ENCODE measurements at places on chromosomes 16 and 17. TPM values are rescaled to one million over a fixed set of nuclear protein-coding genes. Genes with fewer than 3 reads are reported as not detected.

- no peak for DNase-seq
These were observed 16.3 kb downstream of the SLC47A1 start for GRCh38 chr17:19549746-19550623.

DNA sequence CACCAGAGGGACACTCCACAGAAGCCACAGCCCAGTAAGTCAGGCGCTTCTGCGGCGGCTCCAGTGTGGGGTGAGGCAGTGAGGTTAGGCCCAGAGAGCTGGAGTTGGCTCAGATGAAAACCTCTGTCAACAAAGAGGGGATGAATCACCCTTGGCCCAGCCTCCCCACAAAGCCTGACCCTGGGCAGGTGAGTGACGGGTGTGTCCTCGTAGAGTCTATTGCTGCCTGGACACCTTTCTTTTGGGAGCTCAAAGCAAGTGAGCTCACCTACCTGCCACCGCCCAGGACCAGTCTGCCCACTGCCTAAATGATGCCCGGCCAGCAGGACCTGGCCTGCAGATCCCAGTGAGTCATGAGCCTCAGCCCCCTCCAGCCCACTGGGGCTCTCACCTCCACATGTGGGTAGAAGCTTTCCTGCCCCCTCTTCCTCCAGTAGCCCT is 24.9 kb upstream of the DBNDD1 start:
- DNase-seq: no peak

DNA sequence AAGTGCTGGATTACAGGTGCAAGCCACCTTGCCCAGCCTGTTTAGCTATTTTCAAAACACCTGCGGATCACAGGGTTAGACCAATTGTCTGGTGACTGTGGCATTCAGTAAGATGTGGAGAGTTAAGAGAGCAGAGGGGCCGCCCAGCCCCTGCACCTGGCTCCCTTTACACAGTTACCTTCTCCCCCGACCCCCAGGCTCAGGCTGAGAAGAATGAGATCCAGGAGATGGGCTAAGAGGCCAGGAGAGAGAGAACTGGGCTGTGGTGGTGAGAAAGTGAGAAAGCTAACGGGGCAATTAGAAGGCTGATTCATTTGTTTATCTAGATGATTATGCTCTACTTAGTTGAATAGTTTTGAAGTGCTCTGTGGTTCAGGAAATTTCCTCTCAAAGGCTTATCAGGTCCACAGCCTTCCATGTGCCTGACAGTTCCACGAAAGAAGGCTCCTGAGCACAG is 67.8 kb upstream of the AXIN2 start:
- no peak for DNase-seq

- DNase-seq: no peak
These were observed 34.6 kb downstream of the ZNF750 start for GRCh38 chr17:82805254-82805653.

- no peak for DNase-seq
These were observed 34.6 kb downstream of the TRIM25 start for GRCh38 chr17:56879280-56879679.

DNA sequence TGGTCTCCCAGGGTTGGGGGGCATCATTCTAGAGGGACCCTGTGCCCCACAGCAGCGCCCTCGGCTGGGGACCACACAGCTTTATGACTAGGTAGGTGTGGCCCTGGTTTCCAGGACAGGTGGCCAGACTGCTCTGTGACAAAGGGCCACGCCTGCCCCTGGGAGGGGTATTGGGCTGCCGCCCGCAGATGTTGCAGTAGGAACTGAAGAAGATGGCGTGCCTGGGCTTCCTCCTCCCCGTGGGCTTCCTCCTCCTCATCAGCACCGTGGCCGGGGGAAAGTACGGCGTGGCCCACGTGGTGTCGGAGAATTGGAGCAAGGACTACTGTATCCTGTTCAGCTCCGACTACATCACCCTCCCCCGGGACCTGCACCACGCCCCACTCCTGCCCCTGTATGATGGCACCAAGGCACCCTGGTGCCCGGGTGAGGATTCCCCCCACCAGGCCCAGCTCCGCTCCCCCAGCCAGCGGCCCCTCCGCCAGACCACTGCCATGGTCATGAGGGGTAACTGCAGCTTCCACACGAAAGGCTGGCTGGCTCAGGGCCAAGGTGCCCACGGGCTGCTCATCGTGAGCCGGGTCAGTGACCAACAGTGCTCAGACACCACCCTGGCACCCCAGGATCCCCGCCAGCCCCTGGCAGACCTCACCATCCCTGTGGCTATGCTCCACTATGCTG is at the start of gene SPPL2C:
TSS of gene SPPL2C (plus strand) at position 187 of the 681 bp plus-strand sequence. CDS start at position 213, 26 bp downstream.
- DNase-seq: no peak

DNA sequence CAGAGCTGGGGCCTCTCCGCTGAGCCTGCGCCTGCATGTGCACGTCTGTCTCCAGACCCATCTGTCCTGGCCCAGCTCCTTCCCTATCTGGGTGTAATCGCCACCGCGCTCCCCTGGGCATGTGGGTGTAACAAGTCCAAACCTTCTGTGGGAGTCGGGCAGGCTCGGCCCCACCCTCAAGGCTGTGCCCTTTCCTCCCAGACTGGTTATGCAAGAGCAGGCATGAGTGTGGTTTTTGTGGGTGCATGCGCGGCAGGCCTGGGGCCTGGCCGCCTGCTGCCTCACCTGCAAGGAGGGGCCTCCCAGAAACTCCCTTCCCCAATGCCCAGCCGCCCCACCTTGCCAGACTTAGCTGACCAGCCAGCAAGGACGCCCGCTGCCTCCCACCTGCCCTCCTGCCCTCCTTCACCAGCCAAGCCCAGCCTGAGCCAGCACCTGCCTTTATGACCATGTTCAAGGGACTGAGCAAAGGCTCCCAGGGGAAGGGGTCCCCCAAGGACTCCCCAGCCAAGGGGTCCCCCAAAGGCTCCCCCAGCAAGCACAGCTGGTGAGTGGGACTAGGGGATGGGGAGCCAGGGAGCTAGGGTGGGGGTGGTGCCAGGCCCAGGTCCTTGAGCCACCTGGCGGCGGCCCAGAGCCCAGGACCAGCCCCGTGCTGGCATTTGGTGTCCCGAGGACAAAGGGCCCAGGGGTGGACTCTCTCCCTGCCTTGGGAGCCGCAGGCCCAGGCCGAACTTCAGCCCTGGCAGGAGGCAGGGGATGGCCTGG is at the start of gene EVPLL:
TSS of gene EVPLL (plus strand) at position 342 of the 768 bp plus-strand sequence. CDS start 3,160 bp downstream, outside the sequence.
- no peak for DNase-seq

GRCh38 chr16:22627043-22627442 is 116.4 kb downstream of the NPIPB5 start:
- DNase-seq: no peak

DNA sequence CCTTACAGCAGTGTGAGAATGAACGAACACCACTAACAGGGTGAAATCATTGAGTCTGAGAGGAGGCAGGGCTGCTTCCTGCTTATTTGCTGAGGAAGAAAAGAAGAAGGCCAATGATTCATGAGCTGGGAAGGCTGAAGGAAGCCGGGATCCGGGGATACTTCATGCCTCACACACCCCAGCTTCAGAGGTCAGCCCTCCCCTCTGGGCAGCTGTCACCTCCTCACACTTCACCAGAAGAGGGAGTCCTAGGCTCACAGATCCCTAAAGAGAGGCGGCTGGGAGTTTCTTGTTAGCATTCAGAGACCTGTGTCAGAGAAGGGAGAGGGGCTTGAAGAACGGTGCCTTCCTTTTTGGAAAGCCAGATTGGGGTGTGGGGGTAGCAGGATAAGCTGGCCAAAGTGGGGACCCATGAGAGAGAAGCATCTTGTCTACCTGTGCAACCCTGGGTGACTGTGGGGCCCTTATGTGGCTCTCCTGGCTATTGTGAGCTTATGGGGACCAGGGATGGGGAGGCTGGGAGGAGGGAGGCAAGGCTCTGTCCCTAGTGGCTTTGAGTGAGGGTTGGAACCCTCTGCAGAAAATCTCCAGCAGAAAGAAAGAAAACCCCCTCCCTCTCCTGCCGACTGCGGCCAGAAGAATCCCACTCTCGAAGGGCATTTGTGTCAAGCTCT is 94.6 kb downstream of the RGS9 start:
- peak; percentile 7 for DNase-seq

DNA sequence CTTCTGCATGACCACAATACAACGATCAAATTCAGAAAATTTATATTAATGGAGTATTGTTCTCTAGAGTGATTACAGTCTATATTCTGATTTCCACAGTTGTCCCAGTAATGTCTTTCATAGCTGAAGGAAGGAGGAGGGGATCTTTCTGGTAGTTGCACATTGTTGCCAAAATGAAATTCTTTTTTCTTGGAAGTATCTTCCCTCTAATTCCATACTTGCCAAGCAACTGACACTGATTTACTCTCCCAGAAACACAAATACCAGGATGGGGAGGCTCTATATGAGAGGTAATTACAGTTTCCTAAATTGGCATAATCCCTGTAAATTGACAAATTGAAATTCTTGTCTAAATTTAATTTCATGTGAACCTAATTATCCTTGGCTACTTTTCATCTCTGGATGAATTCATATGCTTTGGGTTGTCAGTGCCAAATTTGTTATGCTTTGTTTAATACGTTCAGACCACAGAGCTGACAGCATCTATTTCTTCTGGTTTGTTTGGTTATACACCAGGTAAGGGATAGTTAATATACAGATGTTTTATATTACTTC is 30.0 kb downstream of the NOL11 start:
- no peak for DNase-seq

DNA sequence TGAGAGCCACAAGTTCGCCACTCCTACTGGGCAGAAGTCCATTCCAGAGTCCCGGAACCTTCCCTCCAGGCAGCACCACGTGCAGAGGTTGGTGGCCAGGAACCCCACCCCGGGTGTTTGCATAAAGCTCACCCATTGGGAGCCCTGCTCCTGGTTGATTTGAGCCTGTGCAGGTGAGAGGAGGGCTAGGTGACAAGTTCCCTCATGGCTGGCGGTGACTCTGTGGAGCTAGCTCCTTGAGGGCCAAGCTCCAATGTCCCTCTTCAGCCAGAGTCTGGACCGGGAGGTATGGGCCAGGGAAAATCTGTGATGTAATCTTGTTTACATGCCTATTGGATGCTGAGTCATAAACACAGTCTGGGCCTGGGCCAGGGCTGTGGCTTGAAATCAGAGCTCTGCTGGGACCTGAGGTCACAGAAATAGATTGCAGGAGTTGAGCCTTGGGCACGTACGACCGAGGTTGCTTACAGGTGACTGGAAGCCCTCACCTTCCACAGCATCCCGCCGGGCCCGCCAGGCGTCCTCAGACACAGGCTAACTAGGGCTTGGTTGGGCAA is 118.9 kb downstream of the AATF start:
- no peak for DNase-seq

- no peak for DNase-seq
These were observed 38.7 kb upstream of the CACNG3 start for GRCh38 chr16:24217461-24217860.

DNA sequence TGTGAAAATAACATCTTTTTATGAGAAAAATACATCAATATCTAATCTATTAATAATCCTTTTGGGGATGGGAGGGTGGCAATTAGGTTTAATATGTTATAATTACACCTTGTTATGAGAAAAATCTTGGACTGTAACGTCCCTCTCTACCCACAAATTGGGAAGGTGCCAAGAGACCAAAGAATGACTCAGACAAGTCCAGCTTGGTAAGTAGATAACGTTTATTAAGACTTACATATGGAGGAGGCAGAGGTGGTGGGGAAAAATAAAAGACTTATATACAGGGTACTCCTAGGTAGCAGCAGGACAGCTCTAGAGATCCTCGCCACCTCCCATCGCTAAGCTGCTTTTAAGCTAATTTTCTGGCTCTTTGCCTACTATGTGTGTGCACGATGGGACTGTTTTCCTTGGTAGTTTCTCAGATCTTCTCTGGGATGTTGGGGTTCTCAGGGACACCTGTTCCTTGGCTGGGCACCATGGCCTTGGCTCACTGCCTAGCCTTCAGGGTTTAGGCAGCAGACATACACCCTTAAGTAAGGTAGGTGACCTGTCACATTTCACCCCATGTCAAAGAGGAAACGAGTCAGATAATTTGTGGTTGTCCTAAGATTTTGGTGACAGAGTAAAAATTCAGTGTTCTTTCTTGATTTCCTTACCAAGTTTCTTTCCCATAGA is 31.5 kb downstream of the RBL2 start:
- DNase-seq: no peak

DNA sequence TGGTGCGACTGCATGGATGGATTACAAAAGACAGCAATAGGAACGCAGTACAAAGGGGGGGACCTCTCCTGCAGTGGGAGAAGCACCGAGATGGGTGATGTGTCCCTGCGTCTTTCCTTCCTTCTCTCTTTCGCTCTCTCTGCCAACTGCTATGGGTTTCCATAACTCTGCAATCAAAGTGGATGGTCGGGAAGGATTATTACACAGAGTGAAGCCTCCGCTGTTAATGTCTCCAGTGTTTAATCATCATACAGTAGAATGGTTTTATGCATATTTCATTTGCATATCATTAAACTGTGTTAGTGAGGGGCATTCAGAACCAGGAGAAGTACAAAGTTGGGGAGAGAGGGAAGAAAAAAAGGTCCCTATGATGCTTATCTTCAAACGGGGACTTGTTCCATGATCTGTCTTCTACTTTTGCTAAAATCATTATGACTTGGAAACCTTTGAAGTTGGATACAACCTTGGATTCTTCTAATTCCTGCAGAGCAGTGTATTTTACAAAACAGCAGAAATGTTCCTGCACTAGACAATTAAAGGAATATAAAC is 255.9 kb upstream of the PMFBP1 start:
- peak; percentile 8 for DNase-seq

- DNase-seq: no peak
These were observed 13.1 kb upstream of the ACE start for GRCh38 chr17:63463771-63464170.

- DNase-seq: no peak
These were observed 256.6 kb downstream of the CPPED1 start for GRCh38 chr16:12546918-12547607.

CACNG3 gene
- total RNA-seq: 2.5 TPM

TLCD3B gene
- 12.5 TPM for total RNA-seq

NLGN2 gene
- 9.2 TPM for total RNA-seq

PRSS21 gene
- total RNA-seq: not detected

HSPB9 gene
- not detected for total RNA-seq

KRTAP2-1 gene
- total RNA-seq: not detected
